NB4 (cell line): ENCODE measurements at places on chromosomes 2 and 18.

DNA sequence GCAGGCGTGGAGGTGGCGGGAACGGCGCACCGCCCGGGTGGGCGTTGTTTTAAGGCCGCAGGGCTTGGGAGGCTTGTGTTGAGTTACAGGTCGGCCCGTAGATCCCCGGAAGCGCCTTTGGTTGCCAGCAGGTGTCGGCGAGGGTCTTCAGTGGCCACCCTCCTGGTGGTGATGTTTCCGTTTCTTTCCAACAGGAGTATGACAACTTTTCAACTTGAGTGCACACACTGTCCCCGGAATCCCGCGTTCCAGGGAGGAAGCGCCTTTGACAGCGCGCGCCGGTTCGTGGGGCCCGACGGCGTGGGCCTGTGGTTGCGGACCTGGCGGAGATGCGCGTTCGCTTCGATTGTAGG, 1.0 kb upstream of the HDAC4 start:
- no peak for DNase-seq

DNA sequence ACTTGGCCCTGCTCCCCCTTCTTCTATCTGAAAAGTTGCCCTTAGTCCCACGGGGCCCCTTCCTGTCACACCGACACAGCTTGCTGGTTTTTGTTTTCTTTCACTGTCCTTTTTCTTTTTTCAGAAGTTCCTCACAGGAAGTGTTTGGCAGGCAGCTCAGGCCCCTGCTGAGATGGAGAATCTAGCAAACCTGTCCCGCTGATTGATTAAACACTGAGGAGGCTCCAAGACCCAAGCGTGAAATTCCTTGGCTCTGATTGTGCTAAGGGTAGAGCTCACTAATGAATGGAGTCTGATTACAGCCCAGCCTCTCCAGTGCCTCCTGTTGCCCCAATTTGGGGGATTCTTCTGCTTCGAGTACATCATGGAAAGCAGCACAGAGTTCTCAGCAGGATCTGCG, 365.9 kb upstream of the MEX3C start:
- DNase-seq = no peak

- DNase-seq = no peak
These were observed 233.3 kb downstream of the LDLRAD4 start for GRCh38 chr18:13451661-13452387.

- DNase-seq = no peak
These were observed 155.3 kb downstream of the SEPTIN10 start for GRCh38 chr2:109458512-109458911.

GRCh38 chr2:181959508-181959907, 26.1 kb upstream of the PPP1R1C start:
- no peak for DNase-seq

DNA sequence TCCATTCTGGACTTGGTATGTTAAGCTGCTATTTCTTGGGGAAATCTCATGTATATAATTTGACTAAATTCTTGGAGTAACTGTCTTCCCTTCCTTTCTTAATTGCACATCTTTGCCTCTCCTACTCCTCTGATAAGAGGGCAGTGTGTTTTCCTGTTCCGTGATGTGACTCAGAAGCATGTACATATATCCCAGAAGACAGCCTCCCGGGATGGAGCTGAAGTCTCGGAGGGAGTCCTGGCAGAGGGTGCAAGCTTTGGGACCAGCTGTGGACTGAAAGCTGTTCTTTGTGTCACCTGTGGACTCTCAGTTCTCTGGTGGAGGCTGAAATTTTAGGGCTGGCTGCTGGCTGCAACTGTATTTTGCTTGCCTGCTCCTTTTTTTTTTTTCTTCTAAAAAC, 54.7 kb upstream of the MGAT5 start:
- no peak for DNase-seq

DNA sequence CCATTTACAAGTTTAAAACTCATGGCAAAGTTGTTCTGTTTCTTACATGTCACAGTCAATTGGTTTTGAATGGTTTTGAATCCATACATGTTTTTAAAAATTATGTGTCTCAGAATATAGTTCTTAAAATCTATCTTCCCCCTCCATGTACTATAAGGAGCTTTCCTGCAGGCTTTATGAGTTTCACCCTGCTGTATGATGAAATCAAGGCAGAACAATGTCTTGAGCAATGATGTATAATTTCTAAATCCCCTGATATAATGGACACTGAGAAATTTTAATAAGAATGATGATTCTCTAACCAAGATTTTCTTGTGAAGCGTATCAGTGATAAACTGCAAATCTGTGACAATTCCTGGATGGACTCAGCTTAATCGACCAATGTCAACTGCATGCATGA, 10.6 kb upstream of the ZNF516 start:
- DNase-seq = peak; percentile 78

DNA sequence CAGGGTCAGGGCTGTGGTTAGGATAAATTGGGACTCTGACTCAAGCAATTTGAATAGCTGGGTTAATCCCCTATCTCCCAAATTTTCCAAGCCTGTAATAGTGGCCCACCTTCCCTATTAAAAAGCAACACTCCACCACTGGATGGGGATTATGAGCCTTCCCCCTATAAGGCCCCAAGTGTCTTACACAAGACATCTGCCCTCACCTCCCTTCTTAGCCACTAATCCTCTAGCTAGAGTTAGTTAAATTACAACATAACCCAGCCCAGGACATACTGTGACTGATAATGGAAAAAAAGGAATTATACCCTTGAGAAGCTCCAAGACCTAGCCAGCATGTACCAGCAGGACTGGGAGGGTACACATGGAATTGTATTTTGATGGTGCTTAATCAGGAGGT, 190.4 kb downstream of the NRP2 start:
- peak; percentile 38 for DNase-seq

DNA sequence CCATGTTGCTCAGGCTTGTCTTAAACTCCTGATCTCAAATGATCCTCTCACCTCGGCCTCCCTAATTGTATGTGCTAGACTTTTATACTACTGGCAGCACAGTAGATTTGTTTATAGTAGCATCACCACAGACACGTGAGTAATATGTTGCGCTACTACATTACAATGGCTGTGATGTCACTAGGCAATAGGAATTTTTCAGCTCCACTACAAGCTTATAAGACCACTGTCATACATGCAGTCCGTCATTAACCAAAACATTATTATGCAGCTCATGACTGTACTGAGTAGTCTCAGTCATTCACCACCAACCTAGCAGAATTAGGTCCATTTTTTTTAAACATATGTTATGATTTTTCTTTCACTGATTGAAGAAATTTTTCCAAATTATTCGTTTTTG, 398.9 kb downstream of the DCC start:
- DNase-seq = no peak

- no peak for DNase-seq
These were observed 190.4 kb upstream of the ID2 start for GRCh38 chr2:8491296-8492027.

DNA sequence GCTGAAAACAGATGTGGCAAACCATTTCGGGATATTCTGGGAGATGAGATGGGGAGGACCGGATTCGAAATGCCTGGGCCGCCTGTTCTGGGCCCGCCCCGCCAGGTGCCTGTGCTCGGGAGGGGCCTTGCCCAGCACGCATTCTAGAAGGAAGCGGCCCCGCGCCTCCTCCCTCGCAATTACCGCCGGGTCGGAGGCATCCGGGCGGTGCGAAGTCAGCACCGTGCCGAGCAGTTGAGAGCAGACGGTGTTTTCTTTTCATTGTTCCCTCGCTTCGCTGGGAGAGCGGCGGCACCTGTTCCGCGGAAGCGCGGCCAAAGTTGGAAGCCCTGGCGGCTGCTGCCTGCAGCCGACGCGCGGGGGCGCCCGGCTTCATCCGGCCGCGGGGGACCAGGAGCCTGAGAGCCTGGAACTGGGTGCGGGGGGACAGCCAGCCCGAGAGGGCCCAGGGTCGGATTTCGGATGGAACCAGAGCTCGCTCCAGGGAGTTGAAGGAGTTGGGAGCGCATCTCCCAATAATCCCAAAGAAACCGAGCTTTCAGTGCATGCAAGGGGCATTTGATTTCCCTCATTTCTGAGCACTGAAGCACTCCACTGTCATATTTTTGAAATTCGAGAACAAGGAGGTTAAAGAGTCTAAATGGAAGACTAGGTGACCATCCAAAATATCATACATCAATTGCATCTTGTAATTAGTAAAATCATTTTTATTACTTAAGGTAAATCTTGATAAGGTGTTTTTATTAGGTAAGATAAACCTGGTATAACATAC, 241.8 kb upstream of the RAB12 start:
- peak; percentile 2 for DNase-seq

GRCh38 chr2:178219247-178219646, 24.9 kb downstream of the OSBPL6 start:
- DNase-seq = no peak

DNA sequence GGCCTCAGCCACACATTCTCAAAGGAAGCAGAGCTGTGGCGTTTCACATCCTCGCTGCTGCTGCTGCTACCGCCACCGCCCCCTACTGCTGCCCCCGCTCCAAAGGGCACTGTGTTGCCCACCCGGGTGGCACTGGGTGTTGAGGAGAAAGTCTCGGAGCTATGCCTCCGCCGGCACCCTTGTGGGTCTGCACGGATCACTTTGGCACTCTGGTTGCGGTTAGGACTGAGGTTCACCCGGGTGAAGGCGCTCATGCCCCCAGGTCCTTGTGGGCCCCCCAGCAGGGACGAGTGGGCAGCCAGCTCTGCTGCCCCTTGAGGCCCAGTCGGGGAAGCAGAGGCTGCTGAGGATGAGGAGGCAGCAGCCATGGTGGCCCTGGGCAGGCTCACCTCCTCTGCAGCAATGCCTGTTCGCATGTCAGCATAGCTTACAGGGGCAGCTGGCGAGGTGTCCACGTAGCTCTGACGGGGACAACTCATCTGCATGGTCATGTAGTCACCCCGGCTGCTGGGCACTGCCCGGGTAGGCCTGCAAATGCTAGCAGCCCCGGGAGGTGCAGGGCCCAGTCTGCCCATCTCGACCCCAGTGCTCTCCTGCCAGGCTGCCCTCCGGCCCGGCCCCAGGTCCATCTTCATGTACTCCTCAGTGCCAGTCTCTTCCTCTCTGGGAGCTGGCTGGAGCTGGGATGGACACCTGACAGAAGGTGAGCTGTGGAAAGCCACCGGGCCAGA, 4.2 kb downstream of the IRS1 start:
- no peak for DNase-seq

DNA sequence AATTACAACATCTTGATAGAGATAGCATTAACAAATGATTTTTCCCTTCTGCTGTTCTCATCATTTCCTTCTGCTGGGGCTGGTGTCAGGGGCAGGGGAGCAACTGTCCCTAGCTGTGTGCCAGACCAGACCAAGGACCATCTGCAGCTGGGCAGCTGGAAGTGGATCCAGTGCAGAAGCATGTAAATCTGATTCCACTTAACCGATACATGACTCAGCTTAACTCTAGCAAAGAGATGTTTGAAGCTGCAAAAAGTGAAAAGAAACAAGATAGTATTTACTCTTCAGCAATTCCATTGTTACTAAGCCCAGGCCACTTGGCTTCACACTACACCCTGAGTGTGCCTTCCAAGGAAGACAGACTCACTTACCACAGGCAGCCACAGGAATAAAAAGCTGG, 151.1 kb downstream of the GALNT1 start:
- no peak for DNase-seq

DNA sequence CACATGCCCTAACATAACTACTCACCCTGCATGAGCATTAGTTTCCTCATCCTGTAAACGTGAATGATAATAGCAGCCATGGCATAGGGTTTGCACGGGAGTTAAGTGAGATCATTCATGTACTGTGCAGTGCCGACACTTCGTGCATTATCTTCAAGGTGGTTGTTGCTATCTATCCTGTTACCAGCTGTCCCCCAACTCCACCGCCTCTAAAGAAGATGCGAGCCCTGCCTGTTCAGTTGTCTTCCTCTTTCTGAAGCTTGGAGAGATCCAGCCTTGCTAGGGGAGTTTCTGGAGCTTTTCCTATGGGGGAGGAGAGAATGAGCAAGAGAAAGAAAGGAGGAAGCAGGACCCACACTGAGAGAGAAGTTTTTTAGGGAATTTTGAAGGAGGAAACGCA, 34.4 kb downstream of the YPEL5 start:
- no peak for DNase-seq

DNA sequence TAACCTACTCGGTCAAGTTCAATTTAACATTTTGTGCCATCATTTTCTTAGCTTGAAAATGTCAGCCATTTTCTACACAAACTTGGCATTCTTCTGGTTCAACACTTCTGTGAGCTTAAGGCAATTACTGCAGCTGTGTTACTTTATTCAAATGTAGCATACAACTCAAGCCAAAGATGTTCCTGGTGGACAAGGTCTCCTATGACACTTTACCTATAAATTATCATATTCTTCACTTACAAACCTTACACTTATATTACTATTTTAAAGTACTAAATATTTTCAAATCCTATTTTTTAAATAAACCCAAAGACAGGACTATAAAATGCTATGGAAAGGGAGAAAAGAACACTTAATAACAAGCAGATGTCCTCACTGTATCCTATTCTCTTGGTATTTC, 1045.3 kb downstream of the TSN start:
- no peak for DNase-seq

DNA sequence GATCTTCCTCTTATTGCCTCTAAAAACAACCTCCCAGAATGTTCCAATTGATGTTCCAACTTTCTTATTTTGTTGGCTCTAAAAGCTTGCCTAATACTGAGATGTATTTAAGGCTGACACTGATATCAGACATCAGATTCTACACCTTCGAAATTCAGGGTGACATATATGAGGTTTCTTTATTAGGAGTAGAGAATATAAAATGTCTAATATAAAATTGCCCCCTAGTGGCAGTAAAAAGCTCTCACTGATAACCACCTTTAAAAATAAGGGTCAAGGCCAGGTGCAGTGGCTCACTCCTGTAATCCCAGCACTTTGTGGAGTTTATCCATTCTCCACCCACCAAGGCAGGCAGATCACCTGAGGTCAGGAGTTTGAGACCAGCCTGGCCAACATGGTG, 789.7 kb upstream of the SLC39A10 start:
- DNase-seq = peak; percentile 18

DNA sequence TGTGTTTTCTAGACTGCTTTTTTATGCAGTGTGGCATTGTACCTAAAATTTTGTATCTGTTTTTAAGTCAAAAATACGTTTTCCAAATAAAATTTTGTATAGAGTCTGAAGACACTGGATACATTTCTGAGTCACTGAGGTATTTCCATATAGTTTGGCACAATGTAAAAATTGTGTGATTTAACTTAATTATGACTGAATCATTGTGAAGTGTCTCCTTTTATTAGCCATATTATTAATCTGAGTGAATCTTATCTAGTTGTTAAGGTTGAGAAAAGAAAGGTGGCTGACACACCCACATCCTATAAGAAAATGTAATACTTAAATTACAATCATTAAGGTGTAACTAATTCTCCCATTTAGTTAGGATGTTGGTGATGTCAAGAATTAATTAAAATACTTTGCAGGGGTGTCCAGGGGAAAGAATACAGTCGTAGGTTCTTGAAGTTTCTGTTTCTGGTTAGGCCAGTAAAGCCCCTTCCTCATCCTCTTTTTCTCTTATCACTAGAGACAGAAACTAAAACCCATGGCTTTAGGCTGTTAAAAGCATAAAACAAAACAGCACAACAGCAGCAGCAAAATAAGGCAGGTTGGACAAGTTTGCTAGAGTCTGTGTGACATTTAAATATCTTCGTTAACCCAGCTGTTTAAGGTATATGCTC, 71.6 kb downstream of the UBE2E3 start:
- no peak for DNase-seq

DNA sequence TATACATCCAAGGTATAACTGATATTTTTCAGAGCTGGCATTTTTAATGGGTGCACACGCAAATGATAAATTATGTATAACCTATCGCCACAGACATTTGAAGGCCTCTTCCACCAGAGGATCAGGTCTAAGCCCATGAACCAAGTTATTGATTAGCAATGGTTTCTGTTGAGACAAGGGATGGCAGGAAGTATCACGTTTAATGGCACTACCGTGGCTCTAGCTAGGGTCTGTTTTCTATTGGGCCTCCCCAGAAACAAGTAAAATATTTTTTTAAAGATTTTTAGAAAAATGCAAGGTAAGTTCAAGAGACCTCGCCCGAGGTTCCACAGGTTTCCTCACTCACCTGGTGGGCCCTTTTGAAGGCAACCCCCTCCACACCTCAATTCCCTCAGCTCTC, 667 bp downstream of the GFPT1 start:
- DNase-seq = no peak
